ENCODE measurements at places on chromosomes 1 and 21.
A peak's percentile ranks its signal among the peaks of the same experiment; 100 is the strongest.

DNA sequence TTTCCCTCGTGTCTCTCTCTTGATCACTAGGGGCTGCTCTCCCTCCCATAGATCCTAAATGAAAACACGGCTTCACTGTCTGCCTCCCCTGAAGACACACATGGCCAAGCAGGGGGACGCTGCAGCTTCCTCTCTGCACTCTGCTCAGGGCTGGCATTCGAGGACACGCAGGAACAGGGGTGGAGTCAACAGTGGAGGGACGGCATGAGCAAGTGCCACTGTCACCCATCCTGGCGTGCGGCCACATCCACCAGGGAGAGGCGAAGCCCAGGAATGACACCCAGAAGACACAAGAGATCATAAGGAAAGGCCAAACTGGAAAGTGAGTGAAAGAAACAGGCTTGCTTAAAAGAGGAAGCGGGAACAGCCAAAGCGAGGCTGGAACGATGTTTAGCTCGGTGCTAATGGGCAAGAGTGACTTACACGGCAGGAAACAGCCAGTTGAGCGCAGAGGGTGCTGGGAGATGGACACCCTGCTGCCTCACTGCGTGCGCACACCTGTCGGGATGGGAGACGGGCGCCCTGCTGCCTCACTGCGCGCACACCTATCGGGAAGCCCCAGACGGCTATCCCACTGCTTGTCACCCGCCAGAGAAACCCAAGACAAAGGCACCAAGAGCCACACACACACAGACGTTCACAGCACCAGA is 13.6 kb upstream of the C1QTNF12 start:
- DNase-seq, result no peak

DNA sequence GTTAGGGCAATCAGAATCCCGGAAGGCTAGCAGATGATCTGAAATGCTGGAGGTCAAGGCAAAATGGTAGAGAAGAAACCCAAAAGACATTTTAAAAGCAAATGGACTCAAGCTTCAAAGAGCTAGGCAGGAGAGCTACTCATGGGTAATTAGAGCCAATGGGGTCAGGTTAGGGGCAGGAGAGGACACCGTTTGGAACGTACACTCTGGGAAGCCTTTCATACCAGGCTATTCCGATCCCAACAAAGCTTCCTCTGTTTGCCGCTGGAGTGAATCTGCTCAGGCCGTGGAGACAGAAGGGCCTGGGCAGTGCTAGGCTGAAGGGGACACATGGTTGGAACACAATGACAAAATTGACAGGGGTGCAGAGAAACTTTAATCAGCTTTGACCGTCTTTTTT is 346.6 kb downstream of the RPS6KC1 start:
- no peak for DNase-seq

DNA sequence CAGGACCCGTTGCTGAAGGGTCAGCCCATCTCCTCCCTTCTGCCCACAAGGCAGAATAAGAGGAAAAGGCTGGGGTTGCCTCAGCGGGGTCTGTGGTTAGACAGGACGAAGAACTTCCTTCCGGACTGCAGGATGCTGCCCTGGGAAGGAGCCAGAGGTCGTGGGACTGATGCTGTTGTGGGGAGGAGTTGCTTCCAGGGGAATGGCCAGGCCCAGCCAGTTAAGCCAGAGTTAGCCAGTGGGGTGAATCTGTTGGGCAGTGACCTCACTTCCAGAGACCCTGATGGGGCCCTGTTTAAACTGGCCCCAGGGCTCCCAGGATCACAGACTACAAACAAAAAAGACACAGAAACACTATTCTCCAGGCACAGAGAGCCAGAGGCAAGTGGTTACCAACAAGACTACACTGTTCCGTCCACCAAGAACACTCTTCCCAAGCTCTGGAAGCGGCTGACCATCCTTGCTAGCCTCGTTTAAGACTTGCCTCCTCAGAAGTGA is 13.0 kb downstream of the FAM229A start:
- DNase-seq, result peak; percentile 89

DNA sequence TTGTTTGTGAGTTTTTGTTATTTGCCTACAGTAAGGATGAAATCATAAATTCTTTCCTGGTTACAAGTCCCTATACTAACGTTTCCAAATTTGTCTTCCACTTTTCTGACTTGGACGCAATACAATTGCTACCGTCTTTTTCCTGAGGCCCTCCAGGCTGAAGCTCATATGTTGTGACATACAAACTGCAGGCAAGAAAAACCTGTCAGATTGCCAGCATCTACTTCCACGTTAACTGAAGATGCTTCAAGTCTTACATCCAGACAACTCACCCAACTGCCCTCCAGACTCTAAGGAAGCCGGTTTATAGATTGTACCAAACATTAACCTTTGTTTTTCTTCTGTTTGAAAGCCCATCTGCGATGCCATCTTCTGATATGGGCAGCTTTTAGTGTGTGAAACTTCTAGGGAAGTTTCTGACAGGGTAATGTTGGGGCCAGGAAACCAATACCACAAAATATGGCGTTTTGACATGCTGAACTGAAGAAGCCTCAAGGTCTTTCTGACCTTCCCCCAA is 21.4 kb upstream of the RNF11 start:
- peak; percentile 13 for DNase-seq

DNA sequence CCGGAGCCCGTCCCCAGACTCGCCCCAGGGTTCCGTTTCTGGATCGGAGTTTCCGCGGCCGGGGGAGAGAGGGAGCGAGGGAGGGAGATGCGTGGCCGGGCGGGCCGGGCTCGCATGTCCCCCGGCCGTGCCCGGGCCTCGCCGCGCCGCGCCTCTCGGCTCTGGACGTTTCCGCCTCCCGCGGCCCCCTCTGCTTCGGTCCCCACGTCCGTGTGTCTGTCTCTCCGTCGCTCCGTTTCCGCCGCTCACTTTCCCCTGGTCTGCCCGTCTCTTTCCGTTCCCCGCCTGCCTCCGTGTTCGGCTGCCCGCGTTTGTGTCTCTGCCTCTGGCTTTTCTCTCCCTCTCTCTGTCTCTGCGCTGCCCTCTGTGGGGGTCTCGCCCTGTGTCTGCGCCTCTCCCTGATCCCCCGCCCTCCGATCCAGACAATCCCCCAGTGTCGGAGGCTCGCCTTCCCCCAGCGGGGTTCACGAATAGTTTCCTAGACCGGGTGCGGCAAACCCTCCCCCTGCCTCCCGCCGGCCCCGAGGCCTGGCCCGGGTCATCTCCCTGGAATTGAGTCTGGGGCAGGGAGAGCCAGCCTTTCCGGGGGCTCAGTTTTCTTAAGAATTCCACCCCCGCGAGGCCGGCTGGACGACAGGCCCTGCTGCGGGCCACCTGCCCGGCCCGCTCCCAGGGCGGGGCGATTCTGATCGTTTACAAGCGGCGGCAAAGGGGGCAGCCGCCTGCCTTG is 735 bp downstream of the NBL1 start:
- no peak for DNase-seq

- no peak for DNase-seq
Measured at GRCh38 chr1:50830621-50831020, 129.4 kb downstream of the FAF1 start.

DNA sequence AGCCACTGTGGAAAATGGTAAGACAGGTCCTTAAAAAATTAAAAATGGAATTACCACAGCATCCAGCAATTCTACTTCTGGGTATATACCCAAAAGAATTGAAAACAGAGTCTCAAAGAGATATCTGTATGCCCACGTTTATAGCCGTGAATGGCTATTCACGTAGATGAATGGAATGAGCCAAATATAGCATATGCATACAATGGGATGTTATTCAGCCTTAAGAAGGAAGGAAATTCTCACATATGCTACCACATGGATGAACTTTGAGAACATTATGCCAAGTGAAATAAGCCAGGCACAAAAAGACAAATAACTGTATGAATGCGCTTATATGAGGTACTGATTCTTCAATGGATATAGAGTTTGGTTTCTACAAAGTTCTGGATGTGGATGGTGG is 134.5 kb upstream of the KCNE2 start:
- DNase-seq, result no peak
